ENCODE measurements at places on chromosomes 6 and 20.
A peak's percentile ranks its signal among the peaks of the same experiment; 100 is the strongest.

- DNase-seq: no peak
Measured at GRCh38 chr6:132763269-132763668, 5.6 kb upstream of the VNN2 start.

DNA sequence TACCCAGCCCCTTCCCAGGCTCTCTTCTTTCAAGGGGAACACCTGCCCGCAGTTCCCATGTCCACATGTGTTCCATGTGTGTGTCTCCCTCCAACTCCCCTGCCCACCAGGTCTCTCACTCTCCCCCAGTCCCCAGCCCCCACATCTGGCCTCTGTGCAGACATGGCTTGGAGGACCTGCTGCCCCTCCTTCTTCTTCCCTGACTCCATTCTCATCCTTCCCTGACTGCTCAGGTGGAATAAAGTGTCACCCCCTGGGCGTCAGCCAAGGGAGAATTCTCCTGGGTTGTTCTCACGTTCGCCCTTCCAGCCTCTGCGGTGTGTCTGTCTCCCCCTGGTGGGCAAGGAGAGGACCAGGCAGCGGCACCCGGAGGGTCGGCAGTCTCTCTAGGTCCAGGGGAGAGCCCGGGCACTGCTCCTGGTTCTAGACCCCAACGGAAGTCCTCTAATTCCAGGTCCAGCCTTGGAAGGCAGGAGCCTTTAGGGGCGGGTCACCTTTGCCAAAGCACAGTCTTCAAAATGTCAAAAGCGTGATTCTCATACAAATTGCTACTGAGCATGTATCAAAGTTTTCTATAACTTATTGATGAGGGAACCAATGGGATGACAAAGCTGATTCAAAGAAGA is 50.5 kb downstream of the EBF4 start:
- DNase-seq: peak; percentile 73

- no peak for DNase-seq
Measured at GRCh38 chr20:62902926-62903615, 23.2 kb downstream of the DIDO1 start.

DNA sequence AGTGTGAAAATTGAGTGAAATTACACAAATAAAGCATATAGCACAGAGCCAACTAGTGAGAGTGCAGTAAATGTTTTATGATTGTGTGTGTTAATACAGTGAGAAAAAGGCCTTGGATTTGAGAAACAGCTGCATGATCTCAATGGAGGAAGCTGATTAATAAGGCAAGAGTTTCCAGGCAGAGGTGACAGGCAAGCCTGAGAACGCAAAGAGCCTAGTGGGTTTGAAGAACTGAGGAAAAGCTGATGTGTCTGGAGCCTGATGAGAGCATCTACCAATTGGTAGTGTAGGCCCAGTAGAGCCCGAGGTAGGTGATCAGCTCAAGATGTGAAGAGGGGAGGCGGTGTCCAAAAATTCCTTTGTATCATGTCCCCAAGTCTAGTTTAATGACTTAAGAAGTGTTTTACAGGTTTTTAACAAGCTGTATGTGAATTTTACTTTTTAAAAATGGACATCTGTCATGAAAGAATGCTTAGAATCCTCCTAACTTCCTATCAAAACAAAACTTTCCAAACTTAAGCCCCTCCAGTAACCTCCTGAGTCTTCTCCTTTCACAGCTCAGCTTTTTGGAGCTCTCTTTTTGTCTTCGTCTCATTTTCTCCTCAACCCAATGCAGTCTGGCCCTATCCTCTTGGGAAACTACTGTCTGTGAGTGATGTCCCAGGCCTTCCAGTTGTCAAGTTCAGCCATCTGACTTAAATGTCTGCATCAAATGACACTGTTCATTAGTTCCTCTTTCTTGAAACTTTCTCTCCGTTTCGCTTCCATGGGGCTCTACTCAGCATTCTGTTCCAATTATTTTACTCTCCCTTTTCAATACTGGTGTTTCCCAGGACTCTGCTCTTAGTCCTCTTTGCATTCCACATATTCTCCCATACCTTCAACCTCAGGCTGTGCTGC is 1.2 kb downstream of the CDC40 start:
- no peak for DNase-seq

GRCh38 chr6:126826166-126826714 is 292.2 kb upstream of the RSPO3 start:
- no peak for DNase-seq

DNA sequence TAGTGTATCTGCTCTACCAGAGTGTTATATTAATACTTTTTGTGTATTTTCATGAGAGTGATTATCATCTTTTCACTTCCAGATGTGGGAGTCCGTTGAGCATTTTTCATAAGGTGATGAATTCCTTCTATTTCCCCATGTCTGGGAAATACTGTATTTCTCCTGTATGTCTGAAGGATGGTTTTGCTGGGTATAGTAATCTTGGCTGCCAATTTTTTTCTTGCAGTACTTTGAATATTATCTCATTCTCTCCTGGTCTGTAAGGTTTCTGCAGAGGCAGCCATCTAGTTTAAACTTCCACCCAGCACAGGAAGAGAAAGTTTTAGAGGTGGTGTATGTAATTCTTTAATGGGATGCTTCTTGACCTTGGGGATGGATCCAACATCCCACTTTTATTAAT is 15.4 kb upstream of the DYNLRB1 start:
- DNase-seq: no peak

DNA sequence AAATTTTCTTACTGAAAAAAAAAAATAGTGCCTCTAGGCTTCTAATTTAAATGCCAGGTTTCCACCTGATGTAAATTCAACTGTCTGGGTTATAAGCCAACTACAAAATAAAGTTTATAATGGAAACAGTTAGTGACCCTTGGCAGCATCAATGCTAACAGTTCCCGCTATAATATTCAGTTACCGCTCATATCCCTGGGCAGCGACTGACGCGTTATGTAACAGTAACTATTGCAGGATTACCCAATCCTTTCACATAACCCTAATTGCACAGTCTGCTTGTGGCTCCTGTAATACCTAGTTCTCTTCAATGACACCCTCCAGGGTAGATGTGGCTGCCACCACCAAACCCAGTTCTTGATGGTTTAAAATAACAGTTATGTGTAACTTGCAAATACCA is 208.6 kb downstream of the MOXD1 start:
- DNase-seq: no peak

GRCh38 chr6:140572129-140572528 is 1197.7 kb upstream of the CITED2 start:
- DNase-seq: no peak

Data from SK-N-DZ (cell line).